ENCODE measurements at places on chromosomes 1 and 21.
A peak's percentile ranks its signal among the peaks of the same experiment; 100 is the strongest.

- DNase-seq, result no peak
Observed at GRCh38 chr1:226632169-226632879, 83.8 kb downstream of the STUM start.

GRCh38 chr1:41218152-41218551 is 24.0 kb downstream of the SCMH1 start:
- DNase-seq, result no peak

DNA sequence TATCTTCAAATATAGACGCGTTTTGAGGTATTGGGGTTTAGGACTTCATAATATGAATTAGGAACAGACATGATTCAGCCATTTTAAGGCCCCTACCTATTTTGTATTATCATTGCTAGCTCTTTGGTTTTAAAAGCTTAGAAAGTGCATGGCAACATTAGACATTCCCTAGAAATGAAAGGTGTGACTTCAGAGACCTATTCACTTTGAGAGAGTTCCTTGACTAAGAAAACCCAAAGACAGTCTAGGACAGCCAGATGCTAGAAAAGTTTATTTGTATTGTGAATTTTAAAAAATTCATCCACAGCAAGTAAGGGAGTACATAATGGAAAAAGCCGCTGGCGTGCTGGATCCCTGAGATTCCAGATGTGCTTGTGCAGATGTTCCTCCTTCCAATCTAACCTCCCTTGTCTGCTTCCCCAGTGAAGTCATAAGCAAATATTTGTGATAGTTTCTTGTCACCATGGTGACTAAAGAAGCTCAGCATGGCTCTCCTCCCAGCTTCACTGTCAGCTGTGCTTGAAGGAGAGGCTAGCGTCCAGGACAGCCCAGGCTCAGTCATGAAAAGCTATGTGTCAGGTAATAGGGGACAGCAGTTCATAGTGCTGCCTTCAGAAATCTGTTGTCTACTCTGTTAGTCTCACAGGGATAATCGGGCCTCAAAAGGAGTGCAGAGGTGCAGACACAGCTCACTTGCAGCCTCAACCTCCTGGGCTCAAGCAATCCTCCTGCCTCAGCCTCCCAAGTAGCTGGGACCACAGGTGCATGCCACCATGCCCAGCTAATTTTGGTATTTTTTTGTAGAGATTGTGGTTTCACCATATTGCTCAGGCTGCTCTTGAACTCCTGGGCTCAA is 34.8 kb downstream of the KPNA6 start:
- DNase-seq, result no peak

GRCh38 chr21:42437786-42438185 is 34.1 kb downstream of the UBASH3A start:
- no peak for DNase-seq

- no peak for DNase-seq
Observed at GRCh38 chr1:20867062-20867461, 80.0 kb upstream of the HP1BP3 start.

DNA sequence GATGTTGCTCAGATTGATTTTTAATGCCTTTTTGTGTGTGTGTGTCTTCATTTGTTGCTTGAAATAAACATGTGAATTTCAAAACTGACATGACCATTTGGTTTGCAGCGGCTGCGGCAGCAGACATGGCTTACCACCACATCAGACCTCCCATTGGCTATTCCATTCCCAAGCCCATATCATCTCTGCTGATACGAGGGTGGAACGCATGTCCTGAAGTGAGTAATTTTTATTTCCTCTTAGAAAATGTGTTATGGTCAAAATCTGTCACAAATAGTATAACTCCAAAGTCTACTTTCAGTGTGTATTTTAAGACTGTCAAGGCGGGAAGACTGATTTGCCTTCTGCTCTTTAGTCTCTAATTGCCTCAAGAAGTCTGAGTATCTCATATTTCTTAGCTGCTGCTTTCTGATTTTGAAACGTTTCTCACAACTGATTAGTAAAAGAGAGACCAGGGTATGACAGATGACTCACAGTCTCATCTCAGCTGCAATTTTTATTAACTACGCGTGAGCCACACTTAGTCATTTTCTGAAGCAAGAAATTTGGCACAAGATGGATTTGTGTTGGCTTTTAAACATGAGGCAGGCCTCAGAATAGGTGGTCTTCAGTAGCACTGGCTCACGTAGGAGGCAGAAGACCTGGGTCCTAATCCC is 49.0 kb downstream of the LRRC53 start:
- DNase-seq, result no peak

DNA sequence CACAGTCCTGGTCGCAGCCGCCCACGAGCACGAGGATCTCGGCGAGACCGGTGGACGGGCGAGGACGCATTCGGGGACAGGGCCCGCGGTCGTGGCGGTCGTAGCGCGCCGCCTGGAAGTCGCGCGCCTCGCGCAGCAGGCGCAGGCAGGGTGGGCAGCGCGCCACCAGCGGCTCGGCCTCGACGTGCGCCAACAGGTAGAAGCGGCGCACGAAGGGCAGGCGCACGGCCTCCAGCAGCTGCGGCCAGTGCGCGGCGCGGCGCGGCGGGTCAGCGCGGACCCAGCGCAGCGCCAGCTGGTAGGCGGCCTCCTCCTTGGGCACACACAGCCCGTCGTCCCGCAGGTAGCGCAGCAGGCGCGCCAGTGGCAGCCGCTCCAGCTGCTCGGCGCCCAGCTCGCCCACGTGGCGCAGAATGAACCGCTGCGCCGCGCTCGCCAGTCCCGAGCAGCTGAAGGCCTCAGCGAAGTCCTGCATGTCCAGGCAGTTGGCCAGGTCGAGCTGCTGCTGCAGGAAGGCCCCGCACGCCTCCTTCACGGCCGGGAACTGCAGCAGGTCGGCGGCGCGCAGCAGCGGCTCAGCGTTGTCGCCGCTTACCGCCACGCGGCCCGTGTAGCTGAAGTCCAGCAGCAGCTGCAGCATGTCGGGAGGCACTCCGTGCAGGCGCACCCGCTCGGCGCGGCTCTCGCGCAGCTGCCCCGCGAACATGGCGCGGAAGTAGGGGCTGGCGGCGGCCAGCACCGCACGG is 573 bp downstream of the KLHL21 start:
- peak; percentile 23 for DNase-seq

DNA sequence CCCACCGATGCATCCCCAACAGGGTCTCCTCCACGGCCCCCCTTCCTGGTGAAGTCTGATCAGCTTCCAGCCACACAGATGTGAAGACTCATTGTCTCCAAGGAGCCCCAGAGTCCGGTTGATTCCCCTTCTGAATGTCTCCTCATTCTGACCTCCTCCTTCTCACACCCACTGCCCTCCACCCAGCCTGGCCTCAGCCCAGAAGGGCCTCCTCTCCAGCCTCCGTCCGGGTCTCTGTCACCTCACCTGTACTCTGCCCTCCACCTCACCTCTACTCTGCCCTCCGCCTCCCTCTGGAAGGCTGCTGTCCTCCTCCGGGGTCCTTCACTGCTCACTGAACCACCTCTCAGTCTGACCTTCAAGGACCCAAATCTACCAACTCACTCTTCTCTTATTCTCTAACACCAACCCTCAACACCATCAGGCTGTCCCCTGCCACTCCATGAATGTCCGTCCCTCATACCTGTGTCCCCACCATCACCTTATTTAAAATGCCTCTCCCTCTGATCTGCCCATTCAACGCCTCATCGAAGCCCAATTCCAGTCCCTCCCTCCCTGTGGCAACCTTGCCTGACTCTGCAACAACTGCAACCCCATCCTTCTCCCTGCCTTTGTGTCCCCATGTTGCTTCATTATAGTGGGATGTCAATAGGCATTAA is 201.2 kb downstream of the TOMM20 start:
- no peak for DNase-seq

DNA sequence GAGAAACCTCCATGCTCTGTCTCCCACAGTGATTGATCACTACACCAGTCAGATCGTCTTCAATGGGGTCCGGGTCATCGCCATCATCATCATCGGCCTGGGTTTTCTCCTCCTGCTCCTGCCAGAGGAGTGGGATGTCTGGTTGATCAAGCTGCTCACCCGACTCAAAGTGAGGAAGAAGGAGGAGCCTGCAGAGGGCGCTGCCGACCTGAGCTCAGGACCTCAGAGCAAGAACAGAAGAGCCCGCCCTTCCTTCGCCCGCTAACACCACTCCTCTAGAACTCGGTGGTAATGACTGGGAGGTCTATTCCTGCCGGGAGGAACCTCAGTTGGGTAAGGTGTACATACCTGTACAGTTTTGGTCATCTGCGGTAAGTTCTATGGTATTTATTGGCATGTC is 50.3 kb upstream of the COA6 start:
- DNase-seq, result peak; percentile 39

DNA sequence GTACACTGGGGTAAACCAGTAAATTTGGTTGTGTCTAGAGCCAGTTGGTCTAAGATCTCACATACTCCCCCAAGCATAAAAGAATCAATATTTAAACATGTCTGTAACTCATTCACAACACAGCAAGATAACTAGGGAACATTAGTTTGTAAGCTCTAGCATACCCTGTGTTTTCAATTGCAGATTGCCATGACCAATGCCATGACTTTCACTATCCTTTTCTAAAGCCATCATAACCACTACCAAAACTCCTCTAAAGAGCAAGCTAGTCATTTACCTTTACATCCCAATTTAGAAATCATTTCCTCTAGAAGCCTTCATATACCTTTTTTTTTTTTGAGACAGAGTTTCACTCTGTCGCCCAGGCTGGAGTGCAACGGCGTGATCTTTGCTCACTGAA is 56.5 kb upstream of the PLA2G4A start:
- DNase-seq, result no peak

GRCh38 chr1:26583646-26584485 is 54.3 kb downstream of the RPS6KA1 start:
- peak; percentile 23 for DNase-seq

GRCh38 chr1:47298025-47298699 is 15.8 kb downstream of the STIL start:
- no peak for DNase-seq

DNA sequence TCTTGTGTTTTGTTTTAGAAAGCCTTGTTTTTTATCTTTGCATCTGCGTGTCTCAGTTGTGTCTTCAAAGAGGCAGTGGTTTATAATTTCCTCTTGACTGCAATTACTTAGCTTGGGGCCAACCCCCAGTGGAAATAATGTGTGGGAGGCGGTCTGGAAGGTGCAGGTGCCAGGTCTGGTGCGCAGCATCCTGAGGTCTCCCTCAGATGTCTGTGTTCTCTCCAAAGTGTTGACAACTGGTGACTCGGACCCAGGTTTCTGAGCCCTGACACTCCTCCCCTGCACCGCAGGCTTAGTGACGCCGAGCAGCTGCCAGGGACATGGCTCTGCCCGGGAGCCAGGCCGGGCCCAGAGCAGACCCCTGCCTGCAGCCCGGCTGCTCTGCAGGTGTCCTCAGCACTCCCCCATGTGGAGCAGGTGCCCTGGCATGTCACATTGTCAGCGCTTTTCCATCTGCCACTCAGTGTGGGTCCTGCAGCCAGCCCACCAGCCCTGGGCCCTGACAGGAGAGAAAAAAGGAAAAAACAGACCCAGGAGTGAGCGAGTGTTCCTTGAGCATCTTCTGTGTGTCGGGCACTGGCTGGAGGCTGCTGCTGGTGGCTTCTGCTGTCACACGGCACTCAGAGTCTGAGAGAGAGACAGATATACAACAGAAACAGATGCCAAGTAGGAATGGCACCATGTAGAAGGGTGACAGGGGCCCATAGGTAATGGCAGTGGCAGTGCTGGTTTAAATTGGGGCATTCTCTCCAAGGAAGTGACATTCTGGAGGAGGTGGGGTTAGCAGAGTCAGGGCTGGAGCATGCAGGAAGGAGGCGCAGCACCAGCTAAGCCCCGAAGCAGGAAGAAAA is 24.8 kb upstream of the SELENON start:
- peak; percentile 70 for DNase-seq

DNA sequence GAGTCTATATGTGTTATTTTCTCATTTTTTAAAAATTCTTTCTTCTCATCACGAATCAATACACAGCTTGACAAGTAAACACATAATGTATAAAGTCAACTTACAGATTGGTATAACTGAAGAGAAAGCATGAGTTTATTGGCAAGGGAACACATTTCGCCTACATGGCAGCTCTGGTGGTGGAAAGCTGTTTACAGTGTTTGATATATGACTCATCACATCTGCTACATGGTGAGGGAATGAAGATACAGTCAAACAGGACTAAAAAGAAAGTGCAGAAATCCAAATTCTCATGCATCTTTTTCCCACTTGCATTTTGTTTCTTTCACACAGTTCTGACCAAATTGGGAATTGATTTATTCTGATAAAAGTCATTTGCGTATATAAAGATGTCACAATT is 122.2 kb upstream of the ADGRL4 start:
- no peak for DNase-seq

DNA sequence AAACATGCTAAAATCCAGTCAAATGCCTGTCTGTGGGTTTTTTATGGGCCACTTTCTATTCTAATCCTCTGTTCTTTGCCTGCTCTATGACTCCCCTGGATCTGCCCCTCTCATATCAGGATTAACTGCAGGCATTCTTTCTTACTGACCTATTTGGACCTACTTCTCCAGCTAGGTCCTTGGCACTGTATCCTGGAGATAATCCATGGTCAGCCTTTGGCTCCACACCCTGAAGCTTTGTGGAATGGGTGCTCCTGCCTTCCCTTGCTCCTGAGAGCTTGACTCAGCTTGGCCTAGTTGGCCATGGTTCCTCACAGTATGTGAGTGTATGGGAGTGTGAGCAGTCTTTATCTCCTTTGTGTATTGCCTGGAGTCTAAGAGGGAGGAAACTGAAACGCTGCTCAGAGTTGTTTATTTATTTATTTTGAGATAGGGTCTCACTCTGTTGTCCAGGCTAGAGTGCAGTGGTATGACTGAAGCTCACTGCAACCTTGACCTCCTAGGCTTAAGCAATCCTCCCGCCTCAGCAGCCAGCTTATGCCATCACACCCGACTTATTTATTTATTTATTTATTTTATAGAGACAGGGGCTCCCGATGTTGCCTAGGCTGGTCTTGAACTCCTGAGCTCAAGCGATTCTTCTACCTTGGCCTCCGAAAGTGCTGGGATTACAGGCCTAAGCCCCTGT is 28.7 kb upstream of the CDC14A start:
- DNase-seq, result no peak

DNA sequence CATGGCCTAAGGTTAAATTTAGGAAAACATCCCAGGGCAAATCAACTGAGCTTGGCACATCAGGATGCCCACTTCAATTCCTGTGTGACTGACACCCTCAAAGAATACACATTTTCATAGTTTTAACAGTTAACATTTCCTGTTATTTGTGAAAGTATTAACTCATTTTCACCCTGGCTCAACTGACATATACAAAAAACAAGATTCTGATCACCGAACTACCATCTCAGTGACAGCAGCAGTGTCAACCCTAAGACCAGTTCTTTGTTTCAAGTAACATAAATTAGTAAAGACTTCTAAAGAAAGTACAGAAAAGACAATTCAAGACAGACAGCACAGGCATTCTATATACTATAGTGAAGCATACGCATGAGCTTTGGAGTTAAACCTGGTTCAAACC is 69.0 kb upstream of the SDC3 start:
- no peak for DNase-seq

- DNase-seq, result no peak
Observed at GRCh38 chr1:238789916-238790667, 596.3 kb upstream of the CHRM3 start.

- no peak for DNase-seq
Observed at GRCh38 chr1:3811595-3811911, 15.3 kb upstream of the LRRC47 start.

GRCh38 chr1:214389734-214390133 is 108.8 kb downstream of the SMYD2 start:
- no peak for DNase-seq

Measured in stimulated activated CD4-positive, alpha-beta T cell treated with anti-CD3 and anti-CD28 coated beads, Interleukin-4, amount 100 ng/mL, for 4 hours (primary cell).